Hair follicle dermal papilla cell (primary cell): ENCODE measurements at places on chromosomes 12 and 14. TPM values are rescaled to one million over a fixed set of nuclear protein-coding genes. Genes with fewer than 3 reads are reported as not detected.

Gene RPL6
- 630 and 731 TPM in 2 replicates for total RNA-seq

Gene STXBP6
- 3.1 and 4.0 TPM in 2 replicates for total RNA-seq

Gene IL26
- total RNA-seq, result not detected in 2 replicates

Gene RERGL
- not detected in 2 replicates for total RNA-seq

Gene OR6C65
- total RNA-seq, result not detected in 2 replicates

Gene PPP4R4
- total RNA-seq, result 2.7 and 5.4 TPM in 2 replicates

Gene MIPOL1
- total RNA-seq, result 7.7 and 10.1 TPM in 2 replicates

Gene KRT79
- total RNA-seq, result not detected in 2 replicates

Gene PSMD9
- total RNA-seq, result 47.1 and 60.0 TPM in 2 replicates

Gene SLC8A3
- not detected in 2 replicates for total RNA-seq

Gene EEA1
- 30.7 and 31.6 TPM in 2 replicates for total RNA-seq

Gene TAS2R14
- 2.9 and 7.0 TPM in 2 replicates for total RNA-seq

Gene ZNF10
- 4.6 and 8.8 TPM in 2 replicates for total RNA-seq

Gene PSMB11
- total RNA-seq, result not detected in 2 replicates

Gene OR6C2
- not detected in 2 replicates for total RNA-seq

Gene GYS2
- not detected in 2 replicates for total RNA-seq

Gene KRT8
- total RNA-seq, result 0.61 and 0.65 TPM in 2 replicates

Gene RNASE7
- total RNA-seq, result not detected in 2 replicates

Gene MYH6
- total RNA-seq, result not detected in 2 replicates

Gene SDSL
- total RNA-seq, result 2.3 and 3.6 TPM in 2 replicates

Gene SERPINA5
- not detected in 2 replicates for total RNA-seq

Gene DHRS7
- total RNA-seq, result 42.4 and 46.4 TPM in 2 replicates

Gene SLC10A1
- not detected in 2 replicates for total RNA-seq

Gene TXNRD1
- 217 and 248 TPM in 2 replicates for total RNA-seq

Gene VWF
- 0.24 and 0.81 TPM in 2 replicates for total RNA-seq
